ENCODE measurements at places on chromosomes 16 and 17. TPM values are rescaled to one million over a fixed set of nuclear protein-coding genes. Genes with fewer than 3 reads are reported as not detected.

Gene CD300LF
- not detected for total RNA-seq

Gene CLEC10A
- not detected for total RNA-seq

Gene HOXB13
- not detected for total RNA-seq

Gene DPEP1
- 0.56 TPM for total RNA-seq

Gene SPEM3
- total RNA-seq: not detected

Gene INO80E
- 19.4 TPM for total RNA-seq

Gene SPNS2
- total RNA-seq: 1.1 TPM

Gene BCL6B
- 0.56 TPM for total RNA-seq

Gene SRCIN1
- total RNA-seq: not detected

Gene NHLRC4
- 3.4 TPM for total RNA-seq

Gene CES3
- total RNA-seq: 0.56 TPM

Gene CDIP1
- 8.6 TPM for total RNA-seq

Gene USP7
- 47.1 TPM for total RNA-seq

Gene BIRC5
- total RNA-seq: 9.0 TPM

Gene OTOP3
- total RNA-seq: not detected

Gene CD7
- not detected for total RNA-seq

Gene FBXO39
- total RNA-seq: 0.56 TPM

Gene CDH15
- total RNA-seq: under 0.01 TPM

Gene IL4R
- total RNA-seq: 39.1 TPM

Gene ABCC11
- total RNA-seq: 0.38 TPM

Gene CCL8
- not detected for total RNA-seq
